Caki2 (cell line): ENCODE measurements at places on chromosomes 1 and 21. TPM values are rescaled to one million over a fixed set of nuclear protein-coding genes. Genes with fewer than 3 reads are reported as not detected.

DNA sequence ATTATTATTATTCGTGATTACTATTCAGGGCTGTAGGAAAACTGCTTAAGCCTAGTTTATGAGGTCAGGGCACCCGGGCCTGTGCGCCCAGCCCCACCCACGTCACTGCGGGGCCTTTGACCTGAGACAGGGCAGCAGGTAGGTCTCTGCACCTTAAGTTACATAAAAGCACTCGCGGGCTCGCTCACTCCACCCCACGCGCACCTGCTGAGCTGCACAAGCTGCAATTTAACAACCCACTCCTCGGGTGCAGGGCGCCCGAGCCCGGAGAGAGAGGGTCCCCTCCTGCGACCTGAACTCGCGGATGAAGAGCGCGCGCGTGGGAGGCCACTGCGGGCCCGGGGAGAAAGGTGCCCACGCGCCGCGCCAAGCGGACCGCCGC lies 477 bp downstream of the ICMT start:
- no peak for DNase-seq

DNA sequence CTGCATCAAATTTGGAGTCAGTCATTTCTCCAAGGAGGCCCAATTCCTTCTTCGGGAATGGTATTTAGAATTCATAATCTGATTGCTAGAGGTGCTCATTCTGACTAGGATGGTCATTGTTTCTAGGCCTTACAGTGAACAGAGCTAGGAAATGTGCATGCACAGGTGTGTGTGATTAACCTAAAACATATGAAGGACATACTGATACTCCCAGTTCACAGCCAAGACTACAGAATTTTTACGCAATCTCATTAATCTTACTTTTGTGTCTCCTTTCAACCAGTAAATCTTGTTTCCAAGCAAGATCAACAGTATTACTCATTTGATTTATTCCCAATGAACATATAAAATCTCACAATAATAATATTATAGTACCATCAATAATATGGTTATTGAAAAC lies 47.1 kb downstream of the NFASC start:
- DNase-seq: no peak

DNA sequence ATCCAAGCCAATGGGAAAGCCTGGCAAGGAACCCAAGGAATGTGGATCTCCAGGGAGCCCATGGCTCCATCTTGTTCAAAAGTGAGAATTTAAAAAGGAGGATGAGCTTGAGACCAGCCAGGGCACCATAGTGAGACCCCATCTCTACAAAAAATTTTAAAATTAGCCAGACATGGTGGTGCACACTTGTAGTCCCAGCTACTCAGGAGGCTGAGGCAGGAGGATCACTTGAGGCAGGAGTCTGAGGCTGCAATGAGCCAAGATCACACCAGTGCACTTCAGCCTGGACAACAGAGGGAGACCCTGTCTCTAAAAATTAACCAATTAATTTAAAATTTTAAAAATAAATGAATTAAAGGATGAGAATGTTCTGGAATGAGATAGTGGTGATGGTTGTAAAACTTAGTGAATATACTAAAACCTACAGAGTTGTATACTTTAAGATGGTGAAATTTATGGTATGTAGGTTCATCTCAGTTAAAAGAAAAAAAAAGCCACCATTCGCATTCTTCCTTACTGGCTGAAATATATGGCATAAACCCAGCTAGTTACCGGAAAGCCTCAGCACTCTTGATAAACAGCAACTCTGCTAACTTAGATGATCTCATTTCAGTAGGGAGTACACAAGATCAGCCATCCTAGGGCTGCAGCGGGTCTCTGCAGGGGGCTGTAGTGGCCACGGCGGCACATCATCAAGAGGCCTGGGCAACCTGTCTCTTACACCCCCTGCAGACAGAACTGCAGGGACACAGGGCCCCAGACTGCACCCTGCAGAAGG lies 48.3 kb upstream of the H6PD start:
- no peak for DNase-seq

KDM5B gene
- 3.9 and 19.2 TPM in 2 replicates for total RNA-seq

PPCS gene
- 78.7 and 101 TPM in 2 replicates for total RNA-seq

NBPF10 gene
- 0.07 and 0.23 TPM in 2 replicates for total RNA-seq
